ENCODE measurements at places on chromosomes 11 and 22. TPM values are rescaled to one million over a fixed set of nuclear protein-coding genes. Genes with fewer than 3 reads are reported as not detected.
A peak's percentile ranks its signal among the peaks of the same experiment; 100 is the strongest.

Gene ADORA2A
- total RNA-seq: 7.1 TPM

Gene MS4A3
- not detected for total RNA-seq

- peak; percentile 72 for DNase-seq
Measured at GRCh38 chr11:72752088-72752914, at the start of gene ARAP1. TSS of gene ARAP1 (minus strand) at chr11:72752408. CDS start at chr11:72727128, 25,280 bp downstream.

DNA sequence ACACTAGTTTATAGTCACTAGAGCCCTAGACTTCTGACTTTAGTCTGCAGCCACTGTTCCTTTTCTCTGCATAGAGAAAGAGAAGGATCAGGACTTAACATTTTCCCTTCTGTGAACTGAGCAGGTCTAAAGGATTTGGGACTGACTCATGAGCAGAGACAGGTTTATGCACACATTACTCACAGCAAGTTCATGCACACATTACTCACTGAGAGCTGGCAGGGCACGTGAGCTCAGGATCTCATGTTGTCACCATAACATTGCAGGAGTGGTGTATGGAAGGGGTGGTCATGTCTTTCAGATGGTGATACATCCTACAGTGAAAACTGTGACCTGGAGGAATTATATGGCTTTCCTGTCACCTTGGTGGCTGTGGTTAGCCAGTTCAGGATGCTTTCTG lies 56.4 kb downstream of the CEP164 start:
- no peak for DNase-seq

DNA sequence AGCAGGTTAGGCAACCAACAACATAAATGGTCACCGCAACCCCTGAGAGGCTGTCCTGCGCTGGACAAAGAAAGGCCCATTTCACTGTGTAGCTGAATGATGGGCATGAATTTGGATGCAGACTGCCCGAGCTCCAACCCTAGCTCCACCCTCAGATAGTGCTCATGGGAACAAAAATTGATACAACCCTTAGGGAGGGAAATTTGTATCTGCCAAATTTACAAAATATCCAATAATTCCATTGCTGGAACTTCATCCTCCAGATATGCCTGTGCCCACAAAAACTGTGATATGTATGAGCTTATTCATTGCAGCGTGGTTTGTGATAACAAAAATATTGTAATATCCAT lies 2.0 kb downstream of the MS4A8 start:
- no peak for DNase-seq

GRCh38 chr11:110599207-110599606 lies 113.0 kb downstream of the ARHGAP20 start:
- no peak for DNase-seq

Gene HDHD5
- total RNA-seq: 39.7 TPM

DNA sequence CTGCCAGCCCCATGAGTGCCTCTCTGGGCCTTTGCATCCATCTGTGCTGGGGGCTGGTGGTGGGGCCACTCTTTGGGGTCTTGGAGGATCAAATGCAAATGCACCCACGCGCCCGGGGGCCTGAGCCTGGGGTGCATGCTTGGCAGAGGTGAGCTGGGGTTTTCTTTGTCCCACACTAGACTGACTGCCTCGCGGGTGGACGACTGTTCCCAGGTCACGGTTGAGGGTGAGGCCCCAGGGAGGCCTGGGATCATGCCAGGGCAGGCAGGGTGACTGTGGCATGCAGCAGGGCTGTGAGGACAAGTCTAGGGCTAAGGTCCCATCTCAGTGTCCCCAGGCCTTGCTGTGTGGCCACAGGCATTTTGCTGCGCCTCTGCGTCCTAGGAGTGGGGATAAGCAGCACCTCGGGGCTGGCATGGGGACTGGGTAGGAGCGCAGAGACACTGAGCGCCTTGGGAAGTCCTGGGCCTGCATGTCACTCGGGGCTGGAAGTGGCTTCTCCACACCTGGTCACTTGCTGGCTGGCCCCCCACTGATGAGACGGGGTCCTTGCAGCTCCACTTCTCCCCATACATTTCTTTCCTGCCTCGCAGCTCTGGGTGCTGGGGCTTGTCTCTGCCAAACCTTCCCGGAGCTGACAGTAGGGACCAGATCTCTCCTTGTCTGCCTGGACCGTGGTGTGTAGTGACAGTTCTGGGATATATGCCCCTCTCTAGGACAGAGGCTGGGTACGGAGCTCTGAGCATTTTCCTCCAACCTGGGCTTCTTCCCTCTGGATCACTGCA lies 133.1 kb downstream of the CTTN start:
- no peak for DNase-seq

DNA sequence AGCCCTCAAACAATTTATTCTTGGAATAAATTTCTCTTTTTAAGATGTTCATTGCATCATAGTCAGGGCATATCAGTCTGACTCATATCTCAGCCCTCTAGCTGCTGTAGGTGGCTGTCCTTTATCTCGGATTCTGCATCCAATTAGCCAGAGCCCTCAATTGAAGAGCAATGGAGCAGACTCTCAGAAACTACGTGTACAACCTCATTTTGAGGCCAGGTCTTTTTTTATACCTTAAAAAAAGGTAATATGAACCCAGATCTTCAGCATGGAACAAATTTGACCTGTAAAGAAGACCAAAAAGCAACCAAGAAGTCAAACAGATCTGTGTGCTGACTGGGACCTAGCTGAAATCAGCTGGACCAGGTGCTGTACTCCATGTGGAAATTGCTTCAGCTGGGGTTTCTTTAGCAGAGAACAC lies 8.7 kb downstream of the OR52A5 start:
- DNase-seq: no peak

Gene DDI1
- total RNA-seq: not detected

Gene KCNJ11
- 18.7 TPM for total RNA-seq

Gene TRIM51
- total RNA-seq: not detected

DNA sequence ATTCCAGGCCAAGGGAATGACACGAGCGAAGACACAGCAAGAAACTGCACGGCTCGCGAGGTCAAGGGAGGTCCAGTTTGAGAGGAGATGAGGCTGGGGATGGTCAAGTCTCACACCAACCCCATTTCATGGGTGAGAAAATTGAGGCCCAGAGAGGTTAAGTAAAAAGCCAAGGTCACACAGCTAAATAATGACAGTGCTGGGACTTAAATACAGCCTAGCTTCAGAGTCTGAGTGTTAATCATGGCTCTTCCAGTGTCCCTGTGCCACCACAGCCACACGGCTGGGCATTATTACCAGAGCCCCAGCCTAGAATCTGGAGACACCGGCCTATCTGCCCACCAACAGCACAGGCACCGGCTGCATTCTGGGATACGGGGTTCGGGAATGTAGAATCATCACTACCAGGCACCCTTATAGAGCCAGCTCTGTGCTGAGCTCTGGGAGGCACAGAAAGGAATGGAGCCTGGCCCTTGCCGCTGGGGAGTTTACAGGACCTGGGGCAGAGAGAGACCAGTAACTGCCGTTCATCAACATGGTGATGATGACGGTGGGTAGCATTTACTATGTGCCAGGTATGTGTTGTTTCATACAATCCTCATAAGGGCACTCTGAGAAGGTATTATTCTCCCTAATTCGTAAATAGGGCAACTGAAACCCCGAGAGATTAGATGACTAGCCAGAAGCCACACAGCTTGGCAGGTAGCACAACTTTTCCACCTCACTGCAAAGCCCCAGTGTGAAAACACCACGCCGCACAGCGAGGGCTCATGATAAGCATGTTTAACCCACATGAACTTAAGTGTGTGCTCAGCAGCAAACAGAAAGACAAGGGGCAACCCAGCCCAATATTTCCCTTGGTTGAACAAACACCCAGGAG lies 51.8 kb downstream of the CD6 start:
- no peak for DNase-seq

- peak; percentile 30 for DNase-seq
Measured at GRCh38 chr22:47681411-47682165, 919.1 kb downstream of the TBC1D22A start.

DNA sequence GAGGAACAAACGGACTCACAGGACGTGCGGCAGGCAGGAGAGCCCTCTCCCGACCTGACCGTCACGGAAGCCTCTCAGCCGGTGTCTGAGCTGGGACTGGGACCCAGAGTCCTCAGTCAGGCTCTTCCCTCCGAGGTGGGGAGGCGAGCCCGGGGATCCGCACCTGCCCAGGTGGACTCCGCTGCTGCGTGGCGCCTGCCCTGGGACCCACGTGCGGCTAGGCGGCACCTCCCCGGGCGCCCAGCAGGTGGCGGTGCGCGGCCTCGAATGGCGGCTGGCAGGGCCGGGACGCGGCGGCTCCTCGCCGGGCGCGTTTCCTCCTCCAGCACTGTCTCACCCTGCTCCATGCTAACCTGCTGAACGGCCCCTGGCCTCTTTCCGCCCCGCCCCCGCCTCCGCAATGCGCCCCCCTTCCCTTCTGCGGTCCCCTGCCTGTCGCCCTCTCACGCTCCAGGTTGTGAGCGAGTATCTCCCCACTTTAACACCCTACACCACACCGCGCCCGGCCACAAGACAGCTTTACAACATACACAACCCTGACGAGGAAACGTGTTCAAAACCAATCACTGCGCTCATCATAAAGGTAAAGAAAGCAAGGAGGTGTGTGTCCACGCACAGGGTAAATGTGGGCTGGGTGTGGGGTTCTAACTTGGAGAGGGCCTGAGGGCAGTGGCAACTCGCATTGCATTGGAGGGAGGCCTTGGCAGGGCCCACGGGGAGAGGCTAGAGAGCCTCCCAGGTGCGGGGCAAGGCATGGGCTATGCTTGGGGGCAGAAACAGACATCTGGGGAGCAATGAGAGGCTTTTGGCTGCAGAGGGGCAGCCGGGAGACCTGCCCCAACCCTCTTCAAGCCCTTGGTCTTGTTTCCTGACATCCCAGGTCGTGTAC lies 25.9 kb upstream of the ATXN10 start:
- DNase-seq: peak; percentile 63

- DNase-seq: no peak
Measured at GRCh38 chr11:62012832-62013461, 45.5 kb upstream of the FTH1 start.

DNA sequence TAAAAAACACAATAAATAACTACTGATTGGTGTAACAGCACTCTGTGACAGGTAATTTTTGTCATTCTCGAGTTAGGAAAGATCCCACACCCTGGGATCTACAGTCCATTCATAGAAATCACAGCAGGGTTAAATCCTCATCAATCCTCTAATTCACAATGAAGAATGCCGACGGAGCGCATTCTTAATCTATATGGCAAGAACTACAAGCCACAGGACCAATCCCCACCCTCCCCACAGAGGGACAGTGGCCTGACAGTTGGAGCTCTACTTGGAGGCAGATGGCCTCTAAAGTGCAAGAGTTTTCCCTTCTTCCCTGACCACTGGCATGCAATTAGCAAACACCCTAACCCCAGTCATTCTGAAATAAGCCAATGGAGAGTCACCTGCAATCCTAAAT lies 34.2 kb downstream of the TCF20 start:
- no peak for DNase-seq
